ENCODE measurements at places on chromosomes 1 and 21. TPM values are rescaled to one million over a fixed set of nuclear protein-coding genes. Genes with fewer than 3 reads are reported as not detected.

- no peak for DNase-seq
Observed at GRCh38 chr1:8094481-8095241, 68.6 kb upstream of the ERRFI1 start.

DNA sequence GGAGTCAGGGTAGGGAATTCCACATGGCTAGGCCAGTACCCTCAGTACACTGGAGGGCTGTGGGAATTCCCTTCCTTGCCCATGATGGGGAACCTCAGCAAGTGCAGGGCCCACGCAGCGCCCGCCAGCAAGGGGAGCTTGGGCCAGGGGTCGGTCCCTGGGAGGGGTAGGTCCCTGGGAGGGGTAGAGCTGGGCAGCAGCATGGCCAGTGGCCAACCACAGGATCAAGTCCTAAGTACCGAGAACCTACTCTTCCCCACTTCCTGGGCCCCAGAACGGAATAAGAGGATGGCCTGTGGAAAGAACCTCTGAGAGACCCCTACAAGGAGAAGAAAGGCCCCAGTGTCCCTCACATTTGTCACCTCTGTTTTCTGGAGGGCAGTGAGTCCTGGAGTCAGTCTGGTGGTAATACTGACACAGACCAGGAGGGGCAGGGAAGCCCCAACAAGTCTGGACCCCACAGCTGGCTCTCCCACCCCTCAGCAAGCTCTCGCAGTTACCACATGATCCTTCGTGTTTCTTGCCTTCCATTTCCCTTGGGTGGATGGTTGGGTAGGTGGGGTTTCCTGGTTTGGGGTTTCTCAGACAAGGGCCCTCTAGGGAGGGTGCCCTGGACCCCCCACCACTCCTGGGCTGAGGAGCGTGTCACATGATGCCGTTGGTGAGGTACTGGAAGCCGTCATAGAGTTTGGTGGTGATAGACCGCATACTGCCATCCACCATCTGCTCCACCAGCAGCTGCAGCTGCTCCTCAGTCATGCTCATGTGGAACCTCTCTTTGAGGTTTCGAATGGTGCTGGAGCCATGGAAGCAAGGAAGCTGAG is 10.3 kb downstream of the ZNF687 start:
- no peak for DNase-seq

DNA sequence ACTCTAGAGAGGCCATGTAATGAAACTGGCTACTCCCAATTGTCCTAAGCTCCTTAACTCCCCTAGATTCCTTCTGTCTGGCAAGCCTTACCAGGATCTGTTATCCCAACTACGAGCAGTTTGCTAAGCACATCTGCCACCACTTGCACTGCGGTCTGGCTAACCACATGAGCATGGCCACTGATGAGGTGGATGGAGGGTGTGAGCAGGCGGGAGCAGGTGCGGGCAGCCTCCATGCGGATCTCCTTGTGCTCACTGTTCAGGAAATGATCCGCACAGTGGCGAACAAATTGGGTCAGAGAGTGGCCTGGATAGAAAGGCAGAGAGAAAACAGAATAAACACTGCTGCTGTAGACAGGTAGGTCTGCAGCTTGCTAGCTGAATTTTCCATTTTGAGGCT is 24.0 kb downstream of the MTOR start:
- DNase-seq = no peak

DNA sequence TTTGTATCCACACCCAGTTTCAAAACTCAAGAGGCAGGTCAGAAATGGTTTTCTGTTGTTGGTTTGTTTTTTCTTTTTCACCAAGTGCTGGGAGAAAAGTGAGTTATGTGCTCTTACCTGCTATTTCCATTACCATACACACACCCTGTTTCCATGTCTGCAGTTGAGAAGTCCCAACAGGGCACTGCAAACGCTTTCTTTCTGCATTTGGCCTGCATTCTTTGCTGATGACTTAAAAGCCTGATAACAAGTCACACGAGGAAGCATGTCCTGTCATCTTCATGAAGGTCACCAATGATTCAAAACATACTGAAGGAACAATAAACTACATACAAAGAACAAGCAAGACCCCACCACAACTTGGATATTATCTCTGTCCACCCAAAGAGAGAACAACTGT is 24.8 kb upstream of the KCNE1 start:
- no peak for DNase-seq

DNA sequence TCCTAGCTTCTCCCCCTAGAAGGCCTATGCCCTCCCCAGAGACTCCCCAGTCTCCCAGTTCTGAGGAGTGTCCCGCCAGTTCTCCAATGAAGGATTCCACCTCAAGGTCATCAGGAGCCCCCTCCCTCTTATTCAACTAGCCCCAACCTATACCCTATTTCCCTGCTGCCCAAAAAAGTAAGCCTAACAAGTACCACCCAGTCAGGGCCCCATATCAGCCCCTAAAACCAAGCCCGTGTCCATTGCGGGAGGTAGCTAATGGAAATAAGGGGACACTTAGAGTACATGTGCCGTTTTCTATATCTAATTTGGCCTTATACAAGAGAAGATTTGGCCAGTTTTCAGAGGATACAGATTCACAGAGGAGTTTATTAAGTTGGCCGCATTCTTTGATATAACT is 416.2 kb downstream of the MATN1 start:
- no peak for DNase-seq

- DNase-seq = no peak
Observed at GRCh38 chr1:6587261-6588005, 7.6 kb downstream of the ZBTB48 start.

Gene VCAM1
- polyA plus RNA-seq = 39.3 TPM

- DNase-seq = no peak
Observed at GRCh38 chr21:41815652-41816582, 49.1 kb upstream of the RIPK4 start.

Gene HNRNPCL4
- polyA plus RNA-seq = 0.53 TPM

DNA sequence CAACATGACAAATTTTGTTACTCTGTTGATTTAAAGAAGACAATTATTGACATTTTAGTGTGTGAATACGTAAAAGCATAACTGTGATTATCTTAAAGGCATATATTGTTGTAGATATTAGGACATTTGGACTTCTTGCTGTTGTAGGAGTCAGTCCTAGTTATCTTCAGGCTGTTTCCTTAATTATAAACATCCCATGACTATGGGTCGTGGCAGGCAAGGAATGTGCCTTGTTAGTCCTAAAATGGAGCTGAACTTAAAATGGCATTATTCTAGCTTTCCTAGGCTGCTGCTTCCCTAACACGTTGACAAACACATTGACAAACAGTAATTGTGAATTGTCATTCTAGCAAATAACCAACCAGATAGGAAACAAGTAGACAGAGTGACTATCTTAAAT is 4.4 kb upstream of the MPZL1 start:
- no peak for DNase-seq

DNA sequence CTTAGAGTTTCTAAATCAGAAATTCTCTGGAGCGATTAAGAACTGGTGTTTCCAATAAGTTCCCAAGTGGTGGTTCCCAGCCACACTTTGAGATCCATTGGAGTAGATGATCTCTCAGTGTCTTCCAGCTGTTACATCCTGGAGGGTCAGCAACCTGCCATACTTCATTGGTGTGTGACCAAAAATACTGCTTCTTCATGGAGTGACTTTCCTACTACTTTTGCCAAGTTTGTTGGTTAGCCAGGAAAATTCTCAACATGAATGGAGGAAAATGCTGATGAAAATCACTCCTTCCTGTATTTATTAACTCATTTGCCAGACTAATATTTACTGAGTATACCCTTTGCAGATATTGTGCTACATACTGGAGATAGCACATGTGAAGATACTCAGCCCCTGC is 186.1 kb downstream of the FGGY start:
- DNase-seq = no peak

GRCh38 chr1:28965271-28965870 is 51.0 kb downstream of the EPB41 start:
- DNase-seq = no peak

- no peak for DNase-seq
Observed at GRCh38 chr1:166197141-166197540, 30.3 kb upstream of the FAM78B start.

- no peak for DNase-seq
Observed at GRCh38 chr21:28410256-28410655, 582.4 kb downstream of the LTN1 start.

Gene KIF21B
- 2.1 TPM for polyA plus RNA-seq

DNA sequence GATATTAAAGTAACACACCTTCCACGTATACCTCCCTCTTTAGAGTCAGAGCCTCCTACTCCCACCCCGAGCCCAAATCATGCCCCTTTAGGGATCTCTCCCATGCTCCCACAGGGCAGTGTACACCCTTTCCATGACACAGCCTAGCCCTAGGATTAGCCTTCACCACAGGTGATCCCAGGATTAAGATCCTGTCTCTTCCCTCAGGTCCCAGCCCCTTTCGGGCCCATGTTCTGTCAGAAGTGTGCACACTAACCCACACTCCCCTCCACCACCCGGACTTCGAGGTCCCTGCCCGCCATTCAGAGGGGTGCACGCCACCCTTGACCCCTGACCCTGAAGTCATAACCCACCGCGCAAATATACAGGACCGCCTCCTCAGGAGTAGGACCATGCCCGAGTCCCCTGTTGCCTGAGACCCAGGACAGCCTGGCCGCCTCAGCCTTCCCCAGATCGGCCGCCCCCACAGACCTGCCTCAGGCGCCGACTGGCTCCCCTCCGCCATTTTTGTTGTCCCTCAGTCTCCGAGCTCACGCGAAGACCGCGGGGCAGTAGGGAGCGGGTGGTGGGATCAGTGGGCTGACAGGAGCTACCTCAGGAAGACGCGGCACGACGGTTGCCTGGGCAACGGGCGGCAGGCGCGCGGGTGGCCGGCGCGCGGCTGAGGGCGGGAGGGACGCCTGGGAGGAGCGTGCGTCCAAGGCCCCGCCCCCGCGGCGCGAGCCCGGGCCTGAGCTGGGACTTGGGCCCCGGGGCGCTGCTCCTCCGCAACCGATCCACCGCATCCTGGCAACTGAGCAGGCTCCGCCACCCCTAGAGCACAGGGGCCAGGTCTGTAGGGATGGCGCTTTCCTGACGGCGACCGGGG is at the start of gene AGBL4:
TSS of gene AGBL4 (minus strand) at position 663 of the 868 bp plus-strand sequence.
- peak; percentile 62 for DNase-seq

Gene BEST4
- polyA plus RNA-seq = 0.67 TPM

- no peak for DNase-seq
Observed at GRCh38 chr21:44499211-44499560, 40.8 kb downstream of the KRTAP10-1 start.

GRCh38 chr1:216691710-216692109 is 31.5 kb downstream of the ESRRG start:
- DNase-seq = no peak

Gene KIF17
- polyA plus RNA-seq = 3.1 TPM

Gene SPRR1A
- polyA plus RNA-seq = not detected

Gene RAVER2
- polyA plus RNA-seq = 27.9 TPM

- no peak for DNase-seq
Observed at GRCh38 chr1:205122489-205122882, 708 bp upstream of the RBBP5 start.

DNA sequence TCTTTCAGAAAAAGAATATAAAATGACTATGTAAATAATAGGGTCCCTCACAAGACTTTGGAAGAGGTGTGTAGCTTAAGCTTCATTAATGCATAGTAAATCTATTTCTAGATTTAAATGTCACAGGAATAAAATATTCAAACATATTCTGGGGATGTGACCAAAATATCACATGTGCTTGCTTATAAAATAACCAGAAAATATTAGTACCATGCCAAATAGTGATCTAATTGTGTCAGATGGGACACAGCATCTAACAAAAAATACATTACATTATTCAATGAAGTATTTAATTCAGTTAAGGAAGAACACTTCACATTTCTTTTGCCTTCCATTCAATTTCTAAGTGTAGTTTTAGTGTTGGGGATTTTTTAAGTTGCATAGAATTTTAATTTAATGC is 179.5 kb downstream of the LRRC40 start:
- no peak for DNase-seq

Gene C1orf105
- not detected for polyA plus RNA-seq

GRCh38 chr1:116987256-116987555 is 14.4 kb upstream of the CD101 start:
- DNase-seq = no peak

- no peak for DNase-seq
Observed at GRCh38 chr1:245014247-245015029, 140.3 kb upstream of the KIF26B start.

DNA sequence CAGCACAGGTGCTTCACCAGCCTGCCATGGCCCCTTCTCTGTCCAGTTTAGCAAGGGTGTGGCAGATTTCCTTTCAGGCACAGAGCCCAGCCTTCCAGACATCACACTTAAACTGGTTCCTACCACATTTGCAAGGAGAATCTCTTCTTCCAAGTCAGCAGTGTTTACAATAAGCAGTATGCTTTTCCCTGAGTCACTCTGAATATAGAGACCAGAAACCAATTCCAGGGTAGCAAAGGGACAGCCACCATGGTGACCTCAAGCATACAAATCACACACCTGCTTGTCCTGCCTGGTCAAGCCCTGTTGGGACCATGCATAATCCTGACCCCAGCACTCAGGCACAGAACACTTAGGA is 8.7 kb upstream of the CBR3 start:
- DNase-seq = no peak

Gene PCP4L1
- 1.0 TPM for polyA plus RNA-seq

- DNase-seq = no peak
Observed at GRCh38 chr1:183635099-183635605, 431 bp downstream of the ARPC5 start.
